Skin of body (tissue), 3 donors: ENCODE measurements at places on chromosomes 3 and 15. TPM values are rescaled to one million over a fixed set of nuclear protein-coding genes. Genes with fewer than 3 reads are reported as not detected.

DNA sequence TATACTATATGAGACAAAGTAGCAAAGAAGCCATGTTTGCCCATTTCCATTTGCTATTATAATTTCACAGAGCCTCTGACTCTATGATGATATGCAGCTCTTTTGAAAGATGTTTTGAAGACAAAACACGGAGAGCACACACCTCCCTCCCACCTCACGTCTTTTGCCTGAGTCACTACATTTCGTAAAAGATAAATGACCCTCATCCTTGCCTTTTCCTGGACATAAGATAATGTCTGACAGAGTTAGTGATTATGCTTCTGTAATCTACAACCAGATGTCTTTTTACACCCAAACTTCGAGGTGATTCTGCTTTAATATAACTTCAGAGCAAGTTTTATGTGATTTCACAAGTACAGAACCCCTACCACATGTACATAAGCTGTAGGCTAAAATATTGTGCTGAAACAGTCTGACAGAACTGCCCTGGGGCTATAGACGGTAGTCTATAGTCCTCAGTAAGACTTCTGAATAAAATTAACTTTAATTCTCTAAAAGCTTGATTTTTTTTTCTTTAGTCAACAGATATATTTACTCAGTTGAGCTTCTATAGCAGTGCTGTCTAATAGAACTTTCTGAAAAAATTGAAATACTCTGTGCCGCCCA is 99.9 kb downstream of the CD200R1L start:
- DNase-seq = no peak

DNA sequence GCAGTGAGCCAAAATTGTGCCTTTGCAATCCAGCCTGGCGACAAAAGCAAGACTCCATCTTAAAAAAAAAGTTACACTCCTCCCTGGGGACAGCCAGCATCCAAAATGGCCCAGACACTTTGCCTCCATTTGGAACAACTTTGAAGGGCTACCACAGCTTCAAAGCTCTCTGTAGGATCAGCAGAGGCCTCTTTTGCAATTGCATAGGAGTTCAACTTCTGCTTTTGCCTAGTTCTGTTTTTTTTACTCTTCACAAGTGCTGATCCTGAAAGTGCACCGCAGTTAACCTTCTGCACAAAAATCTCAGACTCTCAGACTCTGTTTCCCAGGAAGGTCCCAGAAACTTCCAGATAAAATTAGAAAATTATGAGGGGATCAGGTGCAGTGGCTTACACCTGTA is 25.2 kb upstream of the SLC4A7 start:
- DNase-seq = no peak

Gene AHSG
- total RNA-seq = not detected

DNA sequence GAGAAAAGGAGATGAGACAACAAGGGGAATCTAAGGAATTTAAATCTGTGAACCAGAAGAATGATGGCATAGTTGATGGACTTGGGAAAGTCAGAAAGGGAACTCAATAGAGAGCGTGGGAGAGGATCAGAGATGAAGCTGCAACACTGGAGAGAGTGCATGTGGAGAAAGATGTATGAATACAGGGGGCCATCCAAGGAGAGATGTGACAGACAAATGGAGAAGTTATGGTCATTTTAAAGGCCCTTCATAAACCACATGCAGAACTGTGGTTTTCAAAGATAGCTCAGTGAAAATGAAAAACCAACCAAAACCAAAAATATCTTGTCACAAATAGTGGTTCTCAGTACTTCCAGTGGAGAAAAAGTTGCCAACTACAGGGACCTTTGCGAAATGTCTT is 265.2 kb downstream of the SUCLG2 start:
- DNase-seq = no peak

GRCh38 chr3:18559331-18559842 is 134.2 kb upstream of the SATB1 start:
- no peak for DNase-seq

DNA sequence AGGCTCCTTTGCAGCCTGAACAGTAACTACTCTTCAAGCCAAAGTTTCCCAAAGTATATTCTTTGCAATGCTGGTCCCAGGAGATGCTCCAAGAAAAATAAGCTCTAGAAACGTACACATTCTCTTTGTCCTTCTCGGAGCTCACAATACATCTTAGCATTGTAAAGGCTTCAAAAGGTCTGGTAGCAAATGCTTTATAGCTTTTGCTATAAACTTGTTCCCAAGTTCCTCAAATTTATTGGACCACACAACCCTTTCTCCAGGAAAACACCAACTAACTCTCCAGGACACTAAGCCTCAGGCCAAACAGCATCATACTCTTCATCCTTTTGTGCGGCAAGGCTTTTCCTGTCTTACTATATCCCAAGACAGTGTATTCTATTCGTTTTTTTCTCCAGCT is 455.6 kb upstream of the PROK2 start:
- no peak for DNase-seq

- no peak for DNase-seq
Measured at GRCh38 chr3:133574260-133574881, 885 bp downstream of the CDV3 start.

DNA sequence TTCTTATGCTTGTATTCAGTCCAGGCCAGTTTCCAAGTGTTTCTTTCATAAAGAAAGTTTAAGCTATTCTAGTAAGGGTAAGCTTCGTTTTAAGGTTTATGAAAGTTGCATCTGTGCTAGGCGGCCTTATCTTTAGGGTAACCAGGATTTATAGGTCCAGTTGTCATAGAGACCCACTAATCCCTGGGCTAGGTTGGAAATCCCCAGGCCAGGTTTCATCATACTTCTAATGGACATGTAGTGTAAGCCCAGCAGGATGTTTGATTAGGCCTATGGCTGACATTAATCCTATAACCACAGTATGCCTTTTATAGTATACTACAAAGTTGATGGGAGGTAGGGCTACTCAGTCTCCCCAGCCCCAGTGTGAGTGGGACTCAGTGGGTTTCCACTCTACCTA is 312.4 kb downstream of the CACNA2D3 start:
- DNase-seq = no peak

GRCh38 chr3:4950351-4950784 is 28.9 kb upstream of the BHLHE40 start:
- no peak for DNase-seq

DNA sequence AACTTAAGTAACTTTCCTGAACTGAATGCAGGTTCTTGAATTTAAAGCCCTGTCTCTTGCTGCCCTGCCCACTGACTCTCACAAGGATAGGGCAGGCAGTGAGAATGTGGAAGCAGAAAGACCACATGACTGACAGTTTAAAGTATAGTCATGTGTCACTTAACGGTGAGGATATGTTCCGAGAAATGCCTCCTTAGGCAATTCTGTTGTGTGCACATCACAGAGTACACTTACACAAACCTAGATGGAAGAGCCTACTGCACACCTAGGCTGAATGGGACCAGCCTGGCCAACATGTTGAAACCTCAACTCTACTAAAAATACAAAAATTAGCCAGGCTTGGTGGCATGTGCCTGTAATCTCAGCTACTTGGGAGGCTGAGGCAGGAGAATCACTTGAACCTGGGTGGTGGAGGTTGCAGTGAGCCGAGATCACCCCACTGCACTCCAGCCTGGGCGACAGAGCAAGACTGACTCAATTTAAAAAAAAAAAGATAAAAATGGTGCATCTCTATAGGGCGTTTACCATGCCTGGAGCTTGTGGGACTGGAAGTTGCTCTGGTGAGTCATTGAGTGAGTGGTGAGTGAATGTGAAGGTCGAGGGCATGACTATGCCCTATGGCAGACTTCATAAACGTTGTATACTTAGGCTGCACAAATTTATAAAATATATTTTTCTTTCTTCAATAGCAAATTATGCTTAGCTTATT is 18.9 kb upstream of the COPG1 start:
- no peak for DNase-seq

Gene RETNLB
- total RNA-seq = not detected

DNA sequence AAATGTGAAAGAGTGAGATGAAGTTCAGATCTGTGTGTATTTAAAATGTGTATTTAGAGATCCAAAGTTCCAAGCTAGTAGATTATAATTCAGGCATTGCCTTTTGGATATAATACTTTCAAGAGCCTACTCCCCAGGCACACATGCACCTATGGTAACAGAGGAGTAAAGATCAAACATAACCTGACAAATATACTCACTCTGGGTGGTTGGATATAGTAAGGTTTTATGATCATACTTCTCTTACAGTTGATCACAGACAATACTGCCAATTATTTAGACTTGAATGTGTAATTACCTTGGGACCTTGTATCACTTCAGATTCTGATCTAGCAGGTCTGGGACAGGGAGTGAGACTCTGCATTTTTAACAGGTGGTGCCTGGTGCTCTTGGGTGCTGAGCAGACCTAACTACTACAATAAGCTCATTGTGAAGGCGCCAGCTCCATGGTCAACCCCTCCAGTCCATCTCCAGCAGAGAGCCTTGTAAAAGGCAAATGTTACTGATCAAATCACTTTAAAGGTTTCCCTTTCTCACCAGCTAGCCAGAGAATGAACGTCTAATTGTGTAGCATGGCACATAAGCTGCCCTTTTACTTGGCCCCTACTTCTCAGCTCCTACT is 55.5 kb downstream of the NBEAL2 start:
- no peak for DNase-seq

Gene IQCH
- 0.89 TPM for total RNA-seq

- DNase-seq = no peak
Measured at GRCh38 chr3:150172356-150172755, 201.7 kb upstream of the PFN2 start.

GRCh38 chr3:23590424-23591273 is 215.1 kb upstream of the UBE2E1 start:
- no peak for DNase-seq

DNA sequence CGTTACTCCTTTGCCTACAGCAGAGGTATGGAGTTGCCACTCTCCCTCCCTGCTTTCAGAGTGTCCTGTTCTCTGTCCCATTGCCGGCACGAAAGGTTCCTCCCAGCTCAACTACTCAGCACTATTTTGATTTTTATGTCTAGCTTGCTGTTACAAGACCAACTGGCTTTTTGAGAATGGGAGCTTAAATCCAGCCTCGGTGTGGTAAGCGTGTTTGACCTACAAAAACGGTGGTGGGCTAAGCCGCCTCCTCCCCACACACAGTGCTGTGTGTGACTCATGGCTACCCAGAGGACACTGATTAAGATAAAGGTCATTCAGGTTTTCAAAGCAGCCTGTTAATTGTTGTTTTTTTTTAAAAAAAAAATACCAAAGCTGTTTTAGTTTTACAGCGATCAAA is 64.5 kb downstream of the LRTM1 start:
- no peak for DNase-seq

Gene GPR176
- total RNA-seq = 10.3 TPM

DNA sequence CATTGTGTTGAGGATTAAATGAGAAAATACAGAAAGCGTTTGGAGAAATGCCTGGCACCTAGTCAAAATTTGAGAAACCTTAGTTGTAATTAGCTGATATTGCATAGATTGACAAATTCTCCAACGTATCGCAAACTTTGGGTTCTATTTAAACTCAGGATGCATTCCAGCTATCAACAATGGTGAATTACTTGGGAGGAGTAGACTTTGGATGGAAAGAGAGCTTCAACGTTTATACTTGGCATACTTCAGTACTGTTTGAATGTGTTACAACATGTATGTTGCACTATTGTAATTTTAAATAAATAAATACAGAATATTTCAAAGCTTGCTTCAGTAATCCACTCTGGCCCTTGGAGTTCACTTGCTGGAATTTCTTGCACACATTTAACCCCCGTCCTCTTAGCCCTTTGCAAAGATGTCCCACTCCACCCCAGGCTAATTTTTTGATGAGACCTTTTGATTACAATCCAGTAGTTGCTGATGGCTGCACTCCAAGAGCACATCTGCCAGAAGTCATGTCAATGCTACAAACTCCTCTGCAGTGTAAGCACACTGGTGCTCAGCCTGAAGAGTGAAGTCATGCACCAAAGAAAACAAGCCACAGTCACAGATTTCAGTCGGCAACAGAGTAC is 4.7 kb upstream of the DIS3L start:
- peak; percentile 75 for DNase-seq

Gene CCRL2
- 1.2 TPM for total RNA-seq

Gene IGF2BP2
- total RNA-seq = 39.1 TPM

GRCh38 chr3:195175076-195175475 is 95.9 kb downstream of the XXYLT1 start:
- no peak for DNase-seq

DNA sequence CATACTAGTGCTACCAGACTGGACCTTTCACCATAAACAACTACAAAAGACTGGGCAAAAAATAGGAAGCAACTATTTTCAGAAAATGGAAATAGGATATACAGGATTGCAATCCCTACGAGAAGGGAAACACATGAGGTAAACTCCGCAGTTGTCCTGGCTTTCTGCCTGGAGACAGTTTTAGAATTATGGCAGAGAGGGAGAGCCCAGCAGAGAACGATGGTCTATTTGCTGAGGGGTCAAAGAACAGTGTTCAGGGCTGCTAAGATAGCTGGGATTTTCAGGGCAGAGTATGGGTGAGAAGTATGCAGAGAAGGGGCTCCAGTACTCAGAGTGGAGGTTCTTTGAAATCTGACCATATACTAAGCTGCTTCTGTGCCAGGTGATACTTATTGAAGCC is 163.4 kb downstream of the CHDH start:
- no peak for DNase-seq

Gene FSIP1
- total RNA-seq = 0.89 TPM

Gene PXK
- 31.2 TPM for total RNA-seq

DNA sequence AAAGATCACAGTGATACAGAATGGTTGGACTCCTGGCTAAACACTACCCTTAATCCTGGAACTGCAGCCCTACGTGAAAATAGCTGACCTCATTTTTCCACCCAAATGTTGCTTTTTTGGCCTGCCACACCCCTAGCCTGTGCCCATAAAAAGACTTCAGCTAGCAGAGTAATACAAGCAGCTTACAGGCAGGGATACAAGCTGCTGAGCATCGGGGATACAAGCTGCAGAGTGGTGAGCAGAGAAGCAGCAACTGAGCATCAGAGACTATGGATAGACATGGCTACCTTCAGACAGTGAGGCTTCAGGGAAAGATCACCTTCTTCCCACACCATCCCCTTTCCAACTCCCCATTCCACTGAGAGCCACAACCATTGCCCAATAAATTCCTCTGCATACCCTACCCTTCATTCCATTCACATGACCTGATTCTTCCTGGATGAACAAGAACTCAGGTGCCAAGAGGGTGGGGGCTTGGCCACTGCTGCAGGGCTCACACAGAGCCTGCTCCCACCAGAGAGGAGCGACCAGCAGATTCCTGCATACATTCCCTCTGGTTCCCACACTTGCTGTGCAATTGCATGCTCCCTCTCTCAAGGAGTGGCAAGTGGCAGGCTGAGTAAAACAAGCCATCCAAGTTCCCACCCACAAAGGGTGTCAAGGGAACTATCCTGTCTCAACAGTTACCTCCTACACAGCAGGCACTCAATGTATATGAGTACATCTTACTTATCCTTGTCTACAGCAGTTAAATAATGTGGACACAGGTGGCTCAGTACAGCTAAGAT is 217.5 kb downstream of the ALCAM start:
- no peak for DNase-seq
